ENCODE measurements at places on chromosomes 1 and 21. TPM values are rescaled to one million over a fixed set of nuclear protein-coding genes. Genes with fewer than 3 reads are reported as not detected.

The BMP8A gene
- not detected for total RNA-seq

DNA sequence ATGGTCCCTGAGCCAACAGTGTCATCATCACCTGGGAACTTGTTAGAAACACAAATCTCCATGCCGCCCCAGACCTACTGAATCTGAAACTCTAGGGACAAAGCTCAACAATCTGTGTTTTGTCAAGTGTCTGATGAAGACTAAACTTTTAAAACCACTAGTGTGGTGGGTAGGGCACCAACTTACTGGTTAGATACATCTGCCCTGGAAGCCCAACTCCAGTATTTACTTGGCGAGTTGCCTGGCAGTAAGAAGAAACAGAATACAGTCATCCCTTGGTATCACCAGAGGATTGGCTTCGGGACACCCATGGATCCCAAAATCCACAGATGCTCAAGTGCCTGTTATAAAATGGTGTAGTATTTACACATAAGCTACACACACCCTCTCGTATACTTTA lies 367.9 kb upstream of the DUSP10 start:
- DNase-seq = no peak

- DNase-seq = no peak
Observed at GRCh38 chr1:30058970-30059369, 664.4 kb downstream of the MATN1 start.

The SELP gene
- 42.5 TPM for total RNA-seq

The RAB25 gene
- not detected for total RNA-seq

- DNase-seq = no peak
Observed at GRCh38 chr1:17194615-17195528, 10.1 kb upstream of the PADI1 start.

DNA sequence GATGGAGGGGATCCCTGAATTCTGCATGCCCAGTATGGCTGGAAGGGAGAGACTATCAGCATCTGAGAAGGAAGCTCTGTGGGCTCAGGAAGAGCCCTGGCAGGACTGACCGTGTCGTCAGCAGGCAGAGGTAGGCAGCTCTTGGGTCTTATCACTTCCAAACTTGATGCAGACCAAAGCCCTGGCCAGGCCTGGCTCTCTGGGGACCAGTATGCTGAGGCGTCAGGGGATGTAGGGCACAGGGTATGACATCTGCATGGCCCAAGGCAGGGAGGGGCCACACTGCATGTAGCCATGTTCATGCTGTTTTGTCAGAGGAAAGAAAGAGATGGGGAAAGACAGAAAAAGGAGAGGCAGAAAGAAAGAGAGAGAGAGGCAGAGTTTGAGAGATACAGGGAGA lies 6.3 kb downstream of the FGR start:
- no peak for DNase-seq

DNA sequence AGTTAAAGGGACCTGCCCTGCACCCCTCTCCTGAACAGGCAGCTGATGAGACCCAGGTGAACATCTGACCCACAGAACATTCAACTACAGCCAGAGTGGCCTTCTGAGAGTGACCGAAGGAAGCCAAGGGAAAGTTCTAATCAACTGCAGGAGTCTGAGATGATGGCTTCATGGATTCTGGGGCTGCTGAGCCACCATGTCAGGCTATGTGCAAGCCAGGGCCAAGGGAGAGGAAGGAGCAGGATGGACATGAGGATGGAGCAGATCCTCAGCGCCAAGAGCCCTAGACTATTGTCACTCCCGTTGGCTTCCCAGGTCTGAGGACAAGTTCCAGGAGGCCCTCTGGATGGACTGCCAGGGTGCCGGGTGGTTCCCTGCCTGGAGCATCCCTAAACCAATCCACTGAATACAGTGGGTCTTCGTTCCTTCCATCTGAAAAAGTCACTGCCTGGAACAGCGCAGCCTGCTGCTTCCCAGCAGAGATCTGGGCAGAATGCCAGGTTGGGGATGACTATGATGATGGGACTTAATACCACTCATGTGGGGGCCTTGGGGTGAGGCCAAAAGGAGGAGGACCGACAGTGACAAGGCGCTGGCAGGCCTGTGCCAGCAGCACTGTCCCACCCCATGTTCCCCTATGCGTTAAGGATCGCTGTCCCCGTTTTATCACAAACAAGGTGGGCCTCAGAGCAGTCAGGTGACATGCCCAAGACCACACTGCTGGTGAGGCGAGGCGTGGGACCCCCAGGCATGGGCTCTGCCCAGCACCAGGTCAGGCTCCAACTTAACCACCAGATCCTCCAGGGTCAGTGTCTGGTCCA lies 19.8 kb downstream of the SPOCD1 start:
- DNase-seq = no peak

The CDC7 gene
- 3.9 TPM for total RNA-seq
